ENCODE measurements at places on chromosomes 5 and 9. TPM values are rescaled to one million over a fixed set of nuclear protein-coding genes. Genes with fewer than 3 reads are reported as not detected.
A peak's percentile ranks its signal among the peaks of the same experiment; 100 is the strongest.

GRCh38 chr9:34047864-34048726, 592 bp downstream of the UBAP2 start:
- DNase-seq = no peak
- peaks cover 37% of the 10 kb centered on the region for H3K4me1 ChIP-seq

AIF1L gene
- 33.1 TPM for total RNA-seq

DNA sequence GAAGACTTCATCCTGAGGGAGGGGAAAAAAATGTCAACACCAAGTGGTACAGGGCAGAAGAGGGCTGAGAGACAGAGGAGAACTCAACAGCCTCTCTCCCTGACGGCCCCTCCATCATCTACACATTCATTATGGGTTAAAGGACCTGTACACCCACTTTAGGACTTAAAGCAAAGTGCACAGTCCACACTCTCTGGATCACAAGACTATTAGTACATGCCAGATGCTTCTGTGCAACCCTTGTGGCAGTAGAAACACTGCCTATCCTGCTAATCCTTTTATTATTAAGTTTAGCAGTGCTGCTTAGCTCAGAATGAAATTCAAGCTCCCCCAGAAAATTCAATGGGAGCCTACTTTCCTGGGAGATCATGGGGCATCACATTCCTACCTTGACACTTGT, 1.9 kb downstream of the FRMD3 start:
- no peak overlapping the region for H3K27ac ChIP-seq
- no peak for DNase-seq
- no peak overlapping the region for H3K4me3 ChIP-seq

DNA sequence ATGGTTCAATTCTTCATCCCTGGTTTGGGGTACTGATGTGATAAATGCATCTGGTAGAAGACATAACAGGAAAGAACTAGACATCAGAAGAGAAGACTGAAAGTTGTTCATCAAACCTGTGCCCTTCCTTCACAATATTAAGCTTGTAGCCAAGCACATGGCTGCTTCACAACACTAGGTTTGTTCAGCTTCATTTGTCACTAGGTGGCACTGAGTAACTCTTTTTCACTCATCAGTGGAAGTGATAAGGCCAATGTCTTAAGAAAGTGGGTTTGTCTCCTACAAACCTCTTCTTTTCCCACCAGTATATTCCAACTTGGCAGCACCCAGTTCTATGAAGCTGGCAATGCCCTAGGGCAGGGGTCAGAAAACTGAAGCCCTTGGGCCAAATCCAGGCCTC, 26.9 kb downstream of the ZNF484 start:
- no peak for DNase-seq
- H3K27ac ChIP-seq = no peak overlapping the region
- no peak overlapping the region for H3K4me3 ChIP-seq
- peaks cover 78% of the 10 kb centered on the region for H3K36me3 ChIP-seq
- H3K4me1 ChIP-seq = no peaks in the 10 kb centered on the region

SPATA31D4 gene
- not detected for total RNA-seq

HTR4 gene
- total RNA-seq = not detected

DNA sequence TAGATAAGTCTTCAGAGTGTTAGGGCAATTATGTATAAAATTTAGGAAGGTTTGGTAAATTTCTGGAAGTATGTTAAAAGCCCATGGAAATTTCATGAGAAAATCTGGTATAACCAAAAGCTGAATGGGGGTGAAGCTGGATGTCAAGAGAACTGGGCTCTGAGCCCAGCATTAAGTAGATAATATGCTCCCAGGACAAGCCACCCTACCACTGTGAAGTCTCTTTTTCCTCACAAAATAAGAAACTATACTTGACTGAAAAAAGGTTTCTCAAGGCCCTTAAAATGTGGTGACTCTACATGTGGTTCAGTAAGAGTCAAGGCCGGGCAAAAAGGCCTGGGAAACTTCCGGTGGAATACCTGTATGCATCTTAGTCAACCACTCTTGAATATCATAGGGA, 310.3 kb downstream of the EBF1 start:
- no peak overlapping the region for H3K4me3 ChIP-seq
- H3K27ac ChIP-seq = peak overlapping the region; percentile 61
- peaks cover 17% of the 10 kb centered on the region for H3K36me3 ChIP-seq
- no peak for DNase-seq

ENC1 gene
- total RNA-seq = 53.6 TPM

DNA sequence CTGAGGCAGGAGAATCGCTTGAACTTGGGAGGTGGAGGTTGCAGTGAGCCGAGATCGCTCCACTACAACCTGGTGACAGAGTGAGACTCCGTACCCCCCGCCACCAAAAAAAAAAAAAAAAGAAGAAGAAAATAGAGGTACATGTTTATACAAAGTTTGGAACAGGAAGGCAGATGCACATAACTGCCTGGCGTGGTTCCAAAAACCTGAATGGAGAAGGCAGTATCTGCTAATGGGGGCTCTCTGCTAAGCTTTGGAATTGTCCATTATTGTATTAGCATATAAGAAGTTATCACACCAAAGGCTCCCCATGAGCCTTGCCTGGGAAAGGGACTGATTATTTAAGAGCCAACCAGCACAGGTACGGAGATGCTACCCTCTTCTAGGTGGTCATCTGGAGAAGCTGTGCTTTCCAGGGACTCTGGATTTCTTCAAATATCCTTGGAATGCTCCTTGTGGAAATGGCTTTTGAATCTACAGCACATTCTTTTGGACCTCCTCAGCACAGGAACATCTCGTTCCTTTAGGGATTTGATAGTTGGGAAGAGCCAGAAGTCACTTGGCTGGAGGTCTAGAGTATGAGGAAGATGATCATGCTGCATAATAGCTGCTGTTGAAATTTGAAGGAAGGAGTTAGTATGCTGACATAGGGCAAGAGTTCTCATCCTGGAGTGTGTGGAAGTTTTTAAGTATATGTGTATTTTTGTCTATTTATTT, 42.5 kb upstream of the ABCA1 start:
- no peak overlapping the region for H3K27ac ChIP-seq
- no peaks in the 10 kb centered on the region for H3K36me3 ChIP-seq
- H3K27me3 ChIP-seq = no peaks in the 10 kb centered on the region
- no peak for DNase-seq
- no peak overlapping the region for H3K4me3 ChIP-seq
- peaks cover 38% of the 10 kb centered on the region for H3K4me1 ChIP-seq

DNA sequence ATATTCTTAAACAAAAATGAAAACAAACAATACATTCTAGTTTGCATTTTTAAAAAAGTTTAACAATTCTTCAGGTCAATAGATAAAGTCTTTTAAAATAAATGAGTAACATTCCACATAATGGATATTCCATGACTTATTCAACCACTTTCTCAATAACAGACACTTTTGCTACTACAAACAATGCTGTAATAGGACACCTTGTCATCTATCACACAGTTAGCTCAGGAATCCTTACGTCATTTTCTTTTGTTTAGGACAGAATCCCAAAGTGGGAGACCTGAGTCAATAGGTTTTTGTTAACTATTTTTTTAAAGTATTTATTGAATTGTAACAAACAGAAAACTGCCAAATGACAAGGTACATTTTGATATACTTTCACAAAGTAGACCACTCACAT, 72.5 kb downstream of the CEP120 start:
- no peak for DNase-seq
- peaks cover 6% of the 10 kb centered on the region for H3K36me3 ChIP-seq
- no peaks in the 10 kb centered on the region for H3K27me3 ChIP-seq
- no peak overlapping the region for H3K4me3 ChIP-seq
- H3K27ac ChIP-seq = no peak overlapping the region

DNA sequence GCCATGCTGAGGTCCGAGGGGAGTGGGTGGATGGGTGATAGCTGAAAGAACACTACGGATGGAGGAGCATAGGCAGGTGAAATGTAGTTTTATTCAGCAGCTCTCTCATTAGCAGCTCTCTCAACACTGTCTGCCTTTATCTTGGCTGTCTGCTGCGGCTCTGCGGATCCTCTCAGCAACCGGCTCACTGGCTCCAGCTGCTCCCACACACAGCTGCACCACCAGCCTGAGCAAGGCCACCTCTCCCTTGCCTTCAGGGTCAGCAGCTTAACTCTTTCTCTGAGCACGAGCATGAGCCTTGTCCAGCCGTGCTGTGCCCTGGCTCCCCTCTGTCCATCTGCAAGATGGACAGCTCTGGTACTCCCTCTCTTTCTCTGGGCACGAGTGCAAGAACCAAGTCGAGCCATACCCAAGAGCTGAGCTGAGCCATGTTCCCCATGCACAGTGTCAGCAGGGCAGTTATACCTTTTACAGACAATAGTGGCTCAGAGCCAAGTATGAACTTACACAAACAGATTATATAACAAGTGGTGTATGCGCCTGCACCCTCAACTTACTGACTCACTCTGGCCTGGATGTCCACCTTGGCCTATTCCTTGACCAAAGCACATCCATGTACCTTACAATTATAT, 108.5 kb downstream of the MACIR start:
- H3K4me1 ChIP-seq = peaks cover 11% of the 10 kb centered on the region
- H3K27ac ChIP-seq = no peak overlapping the region
- no peaks in the 10 kb centered on the region for H3K27me3 ChIP-seq
- DNase-seq = no peak

GRCh38 chr5:2929779-2930178, 178.3 kb upstream of the IRX2 start:
- H3K27ac ChIP-seq = no peak overlapping the region
- no peaks in the 10 kb centered on the region for H3K36me3 ChIP-seq
- no peak overlapping the region for H3K4me3 ChIP-seq
- no peaks in the 10 kb centered on the region for H3K27me3 ChIP-seq

OLFML2A gene
- 469 TPM for total RNA-seq

DNA sequence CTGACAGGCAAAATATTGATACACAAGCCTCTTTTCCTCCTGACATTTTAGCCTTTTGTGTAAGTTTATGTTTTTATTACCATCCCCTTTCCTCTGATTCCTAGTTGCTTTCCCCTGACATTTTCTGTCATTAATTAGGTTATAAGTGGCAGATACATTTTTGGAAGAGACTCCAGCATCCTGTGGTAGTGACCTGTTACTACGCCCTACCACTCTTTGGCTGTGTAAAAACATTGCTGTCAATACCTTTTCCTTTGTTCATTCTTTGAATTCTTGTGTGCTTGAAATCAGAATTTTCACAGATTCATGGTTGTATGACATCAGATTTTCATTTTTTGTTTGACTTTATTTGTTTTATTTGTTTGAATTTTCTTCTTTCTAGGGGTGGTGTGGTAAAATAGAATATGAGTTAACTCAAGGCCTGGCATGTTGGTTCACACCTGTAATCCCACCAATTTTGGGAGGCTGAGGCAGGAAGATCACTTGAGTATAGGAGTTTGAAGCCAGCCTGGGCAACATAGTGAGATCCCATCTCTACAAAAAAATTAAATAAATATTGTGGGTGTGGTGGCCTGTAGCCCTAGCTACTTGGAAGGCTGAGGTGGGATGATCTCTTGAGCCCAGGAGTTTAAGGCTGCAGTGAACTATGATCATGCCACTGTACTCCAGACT, 43.4 kb downstream of the UBE2R2 start:
- H3K36me3 ChIP-seq = peaks cover 2% of the 10 kb centered on the region
- peak overlapping the region; percentile 96 for H3K27ac ChIP-seq
- no peaks in the 10 kb centered on the region for H3K27me3 ChIP-seq
- no peak overlapping the region for H3K4me3 ChIP-seq
- peaks cover 48% of the 10 kb centered on the region for H3K4me1 ChIP-seq
- no peak for DNase-seq

FUT7 gene
- not detected for total RNA-seq

DNA sequence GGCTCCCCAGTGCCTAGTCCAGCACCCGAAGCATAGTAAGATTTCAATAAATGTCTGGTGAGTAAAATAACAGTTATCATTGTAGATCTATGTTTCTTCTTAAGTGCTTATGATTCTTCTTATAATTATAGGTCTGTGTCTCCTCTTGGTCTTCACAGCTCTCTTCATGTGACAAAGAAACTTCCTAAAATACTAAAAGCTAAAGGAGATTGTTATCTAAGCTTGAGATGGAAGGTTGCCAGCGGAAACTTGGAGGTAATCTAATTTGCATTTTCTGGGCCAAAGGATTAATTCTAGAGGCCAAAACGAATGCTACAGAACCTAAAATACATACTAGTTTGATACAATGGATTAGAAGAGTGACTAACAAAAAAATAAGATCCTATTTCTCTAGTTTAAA, 13.6 kb upstream of the ARHGAP26 start:
- DNase-seq = no peak
- H3K27me3 ChIP-seq = no peaks in the 10 kb centered on the region
- no peak overlapping the region for H3K27ac ChIP-seq
- H3K4me1 ChIP-seq = peaks cover 22% of the 10 kb centered on the region

DNA sequence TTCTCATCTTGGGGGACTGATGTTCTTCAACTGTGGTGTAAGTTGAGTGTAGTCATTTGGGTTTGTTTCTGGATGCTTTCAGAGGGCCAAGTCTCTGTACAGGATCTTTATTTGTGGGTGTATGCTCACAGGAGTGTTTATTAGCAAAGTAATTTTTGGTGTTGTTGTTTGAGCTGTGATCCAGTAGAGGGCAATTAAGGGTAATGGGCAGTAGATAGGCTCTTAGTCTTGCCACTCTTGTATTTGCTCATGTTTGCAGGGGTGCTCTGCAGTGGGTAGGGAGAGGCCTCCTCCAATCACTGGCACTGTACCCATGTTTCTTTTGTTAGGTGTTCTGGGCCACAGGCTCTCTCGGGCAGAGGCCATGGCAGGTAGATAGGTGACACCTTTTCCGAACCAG, 45.9 kb upstream of the ITGA2 start:
- no peaks in the 10 kb centered on the region for H3K27me3 ChIP-seq
- H3K36me3 ChIP-seq = peaks cover 34% of the 10 kb centered on the region
- no peak for DNase-seq
- H3K4me1 ChIP-seq = peaks cover 26% of the 10 kb centered on the region

CNTRL gene
- total RNA-seq = 4.9 TPM

GRCh38 chr5:33379757-33380156, 61.0 kb upstream of the TARS1 start:
- H3K36me3 ChIP-seq = peaks cover 2% of the 10 kb centered on the region
- H3K4me1 ChIP-seq = no peaks in the 10 kb centered on the region
- no peak overlapping the region for H3K4me3 ChIP-seq

- no peak overlapping the region for H3K27ac ChIP-seq
- no peaks in the 10 kb centered on the region for H3K27me3 ChIP-seq
- no peak for DNase-seq
- no peaks in the 10 kb centered on the region for H3K36me3 ChIP-seq
- H3K4me3 ChIP-seq = peak overlapping the region; percentile 29
Observed at GRCh38 chr9:16154521-16155078, 601.8 kb downstream of the CCDC171 start.

FAXDC2 gene
- total RNA-seq = 2.5 TPM

DNA sequence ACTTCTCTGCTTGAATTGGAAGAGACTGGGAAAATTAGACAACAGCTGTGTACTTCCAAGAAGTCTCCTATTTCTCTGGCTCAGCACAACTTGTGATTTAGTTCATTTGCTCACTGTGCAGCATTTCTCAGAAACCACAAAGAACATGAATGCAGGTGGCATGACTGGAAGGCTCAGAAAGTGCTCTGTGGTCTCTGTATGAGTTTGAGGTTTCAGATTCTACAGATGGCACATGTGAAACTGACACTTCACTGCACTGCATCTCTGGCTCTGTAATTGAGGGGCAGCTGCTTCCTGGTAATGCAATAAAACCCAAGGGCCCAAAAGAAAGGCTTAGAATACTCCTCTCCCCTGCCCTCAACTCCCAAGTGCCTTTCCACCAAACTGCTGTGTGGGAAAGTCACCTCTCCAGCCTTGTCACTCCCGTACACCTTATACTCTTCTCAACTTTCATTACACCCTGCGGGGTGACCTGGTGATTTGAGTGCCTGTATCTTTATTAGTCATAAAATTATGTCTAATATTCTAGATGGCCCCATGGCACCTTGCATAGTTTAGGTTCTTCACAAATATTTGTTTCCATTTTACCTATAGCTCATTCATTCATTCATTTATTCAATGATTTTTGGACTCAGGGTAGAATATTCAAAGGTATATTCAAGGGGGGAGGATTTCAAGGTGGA, 82.5 kb downstream of the ESM1 start:
- H3K27me3 ChIP-seq = peaks cover 14% of the 10 kb centered on the region
- peaks cover 32% of the 10 kb centered on the region for H3K4me1 ChIP-seq
- H3K36me3 ChIP-seq = no peaks in the 10 kb centered on the region

FYB1 gene
- not detected for total RNA-seq

All from chondrocyte (in vitro differentiated cells).